Stimulated activated CD8-positive, alpha-beta memory T cell treated with anti-CD3 and anti-CD28 coated beads, Interleukin-2, amount 100 ng/mL, for 48 hours (primary cell): ENCODE measurements at places on chromosomes 7 and 10.

DNA sequence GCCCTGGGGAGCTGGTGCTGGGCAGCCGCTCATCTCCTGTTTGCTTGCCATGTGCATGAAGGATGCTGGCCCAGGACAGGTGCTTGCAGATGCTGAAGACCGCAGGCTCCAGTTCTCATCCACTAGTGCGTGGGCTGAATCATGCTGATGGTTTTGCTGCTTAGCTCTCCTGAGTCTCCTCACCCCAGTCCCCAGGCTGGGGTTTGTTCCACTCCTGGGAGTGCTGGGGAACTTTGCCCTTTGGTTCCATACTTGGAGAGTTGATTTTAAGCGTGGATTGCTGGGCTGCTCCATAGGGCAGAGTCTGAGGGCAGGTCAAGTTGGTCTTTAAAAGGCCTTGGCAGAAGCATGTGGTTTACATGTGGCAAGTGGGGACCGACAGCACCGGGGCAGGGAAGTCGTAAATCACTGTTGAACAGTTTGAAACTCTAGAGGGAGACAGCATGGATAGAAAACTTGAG, 9.1 kb downstream of the DYNC2I1 start:
- DNase-seq, result no peak

- DNase-seq, result no peak
These were observed 51.6 kb upstream of the ARL4A start for GRCh38 chr7:12635830-12636229.

- DNase-seq, result no peak
These were observed 9.9 kb upstream of the HOXA2 start for GRCh38 chr7:27112361-27112760.

DNA sequence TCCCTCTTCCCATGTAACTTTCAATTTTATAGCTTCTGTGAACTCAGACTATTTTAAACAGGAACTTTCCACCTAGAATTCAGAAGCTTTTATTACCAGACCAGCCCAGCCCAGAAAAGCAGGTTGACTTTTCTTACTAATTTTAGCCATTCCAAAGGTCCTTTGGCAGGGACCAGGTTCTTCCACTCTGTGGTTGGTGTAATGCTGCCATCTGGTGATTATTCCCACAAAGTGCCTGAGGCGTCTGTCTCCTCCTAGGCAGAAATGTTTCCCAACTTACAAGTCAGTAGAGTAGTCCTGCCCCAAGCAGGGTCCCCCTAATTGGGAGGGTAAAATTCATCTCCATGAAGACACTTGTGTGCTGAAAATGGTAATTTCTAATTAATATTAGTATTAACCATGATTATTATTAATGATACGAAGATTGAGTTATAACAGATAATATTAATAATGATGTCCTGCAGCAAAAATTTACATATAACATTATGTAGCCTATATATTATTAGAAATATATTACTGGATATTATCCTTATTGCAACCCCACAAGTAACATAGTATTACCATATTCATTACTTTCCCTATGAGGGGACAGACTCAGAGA, 53.0 kb upstream of the PPP1R17 start:
- DNase-seq, result no peak

- no peak for DNase-seq
These were observed 20.2 kb downstream of the FAM204A start for GRCh38 chr10:118321724-118322575.

GRCh38 chr7:75849573-75849972, 29.3 kb upstream of the RHBDD2 start:
- DNase-seq, result no peak

DNA sequence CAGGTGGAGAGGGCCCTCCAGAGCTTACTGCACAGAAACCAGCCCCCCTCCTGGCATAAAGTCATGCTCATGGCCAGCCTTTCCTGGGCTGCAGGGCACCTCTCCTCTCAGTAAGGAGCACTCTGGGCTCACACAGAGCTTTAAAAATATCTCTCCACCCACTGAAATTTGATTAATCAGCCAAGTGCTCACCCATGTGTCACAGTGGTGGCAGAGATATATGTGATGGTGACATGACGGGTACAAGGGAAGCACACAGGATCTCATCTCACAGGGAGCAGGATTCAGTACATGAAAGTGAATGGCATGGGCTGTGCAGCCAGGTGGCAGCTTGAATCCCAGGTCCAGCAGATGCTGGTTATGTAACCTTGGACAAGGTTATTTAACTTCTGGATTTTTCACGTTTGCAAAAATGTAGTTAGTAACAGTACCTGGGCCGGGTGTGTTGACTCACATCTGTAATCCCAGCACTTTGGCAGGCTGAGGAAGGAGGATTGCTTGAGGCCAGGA, 144.8 kb downstream of the CALN1 start:
- no peak for DNase-seq

- DNase-seq, result no peak
These were observed 122.2 kb downstream of the TSPAN12 start for GRCh38 chr7:120735791-120736190.

DNA sequence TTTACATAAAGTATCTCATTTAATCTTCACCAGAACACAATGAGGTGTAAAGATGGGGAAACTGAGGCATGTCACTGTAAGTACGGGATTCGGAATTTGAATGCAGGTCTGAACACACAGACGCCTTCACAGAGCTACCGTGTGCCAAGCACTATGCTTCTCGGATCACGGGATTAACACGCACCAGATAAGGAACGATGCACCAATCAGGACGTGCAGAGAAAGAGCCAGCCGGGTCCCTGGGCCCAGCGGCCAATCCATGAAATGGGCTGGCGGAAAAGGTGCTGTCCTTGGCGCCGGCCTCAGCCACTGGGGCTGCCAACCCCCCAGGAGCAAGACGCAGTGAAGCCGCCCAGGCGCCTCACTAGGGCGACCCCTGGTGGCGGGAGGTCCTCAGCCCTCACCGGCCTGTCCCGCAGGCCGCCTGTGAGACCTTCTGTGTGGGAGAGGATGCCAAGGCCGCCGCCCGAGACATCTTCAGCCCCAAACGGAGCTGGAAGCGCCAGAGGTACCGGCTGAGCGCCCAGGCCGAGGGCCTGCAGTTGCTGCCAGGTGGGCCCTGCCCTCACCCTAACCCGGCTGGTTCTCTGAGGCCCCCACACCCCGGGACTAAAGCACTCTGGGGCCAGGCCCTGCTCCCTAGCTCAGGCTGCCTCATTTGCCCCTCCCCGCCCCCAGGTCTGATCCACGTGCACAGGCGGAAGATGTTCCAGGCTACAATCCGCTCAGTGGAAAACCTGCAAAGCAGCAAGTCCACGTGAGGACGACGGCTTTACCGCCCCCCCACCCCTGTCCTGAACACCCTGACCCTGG, 15.6 kb downstream of the ATG9B start:
- DNase-seq, result peak; percentile 79

GRCh38 chr10:99993701-99994689, 15.8 kb downstream of the DNMBP start:
- DNase-seq, result peak; percentile 43

DNA sequence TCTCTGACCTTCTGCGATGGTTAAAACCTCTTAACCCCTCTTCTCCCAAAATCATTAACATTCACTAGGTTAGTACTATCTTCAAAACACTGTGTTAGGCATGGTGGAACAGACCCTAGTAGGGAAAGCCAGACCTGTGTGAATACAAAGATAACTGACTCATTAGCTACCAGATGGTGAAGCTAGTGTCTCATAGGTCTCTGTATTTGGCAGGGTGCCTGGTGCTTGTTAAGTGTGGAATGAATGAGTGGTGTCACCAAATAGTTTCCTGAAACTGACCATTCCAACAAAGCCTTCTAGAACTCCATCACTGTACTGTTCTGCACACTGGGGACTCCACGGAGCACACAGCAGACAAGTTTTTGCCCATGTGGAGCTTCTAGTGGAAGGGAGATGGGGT, 27.7 kb upstream of the TM9SF3 start:
- no peak for DNase-seq

DNA sequence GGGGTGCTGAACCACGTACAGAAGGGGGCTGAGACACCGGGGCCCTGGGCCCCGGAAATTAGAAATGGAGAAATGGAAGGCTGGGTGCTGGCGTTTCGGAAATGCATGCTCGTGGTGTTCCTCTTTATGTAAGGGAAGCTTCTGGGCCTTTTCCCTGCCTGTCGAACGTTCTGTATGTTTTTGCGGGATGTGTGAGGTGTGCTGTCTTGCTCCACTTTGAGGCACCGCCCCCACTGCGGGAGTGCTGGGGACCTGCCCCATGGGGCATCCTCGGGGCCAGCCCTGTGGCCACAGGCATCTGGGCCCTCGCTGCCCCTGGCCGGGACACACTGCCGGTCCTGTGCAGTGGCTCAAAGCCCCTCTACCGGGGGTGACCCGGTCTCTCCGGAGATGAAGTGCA, 1.7 kb upstream of the VENTX start:
- no peak for DNase-seq

- DNase-seq, result no peak
These were observed 69.8 kb downstream of the SKAP2 start for GRCh38 chr7:26794541-26794940.

- DNase-seq, result no peak
These were observed 142.0 kb upstream of the RET start for GRCh38 chr10:42934842-42935241.

GRCh38 chr7:134420424-134421125, 38.3 kb downstream of the AKR1B1 start:
- no peak for DNase-seq

GRCh38 chr10:42924484-42924883, 141.9 kb downstream of the BMS1 start:
- no peak for DNase-seq

- no peak for DNase-seq
These were observed 90.7 kb downstream of the MKI67 start for GRCh38 chr10:128035557-128035973.

- DNase-seq, result no peak
These were observed 52.3 kb upstream of the ZNF33B start for GRCh38 chr10:42690449-42691360.

DNA sequence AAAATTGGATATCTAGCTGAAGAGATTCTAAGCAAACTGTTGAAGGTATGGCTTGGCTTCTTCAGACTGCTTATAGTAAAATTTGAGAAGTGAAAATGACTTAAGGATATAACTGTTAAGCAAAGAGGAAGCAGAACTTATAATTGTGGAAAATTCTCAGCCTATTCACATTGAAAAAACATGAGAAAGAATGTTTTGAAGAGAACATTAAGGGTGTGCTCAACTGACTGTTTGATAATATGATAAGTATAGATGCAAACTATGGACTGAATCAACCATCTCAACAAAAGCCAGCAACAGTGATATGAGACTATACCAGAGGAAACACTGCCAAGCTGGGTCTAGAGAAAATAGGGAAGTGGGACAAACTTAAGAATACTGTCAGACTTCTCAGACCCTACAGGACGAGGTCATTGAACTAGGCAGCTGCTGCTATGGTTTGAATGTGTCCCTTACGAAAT, 133.1 kb upstream of the PPP1R3A start:
- no peak for DNase-seq

DNA sequence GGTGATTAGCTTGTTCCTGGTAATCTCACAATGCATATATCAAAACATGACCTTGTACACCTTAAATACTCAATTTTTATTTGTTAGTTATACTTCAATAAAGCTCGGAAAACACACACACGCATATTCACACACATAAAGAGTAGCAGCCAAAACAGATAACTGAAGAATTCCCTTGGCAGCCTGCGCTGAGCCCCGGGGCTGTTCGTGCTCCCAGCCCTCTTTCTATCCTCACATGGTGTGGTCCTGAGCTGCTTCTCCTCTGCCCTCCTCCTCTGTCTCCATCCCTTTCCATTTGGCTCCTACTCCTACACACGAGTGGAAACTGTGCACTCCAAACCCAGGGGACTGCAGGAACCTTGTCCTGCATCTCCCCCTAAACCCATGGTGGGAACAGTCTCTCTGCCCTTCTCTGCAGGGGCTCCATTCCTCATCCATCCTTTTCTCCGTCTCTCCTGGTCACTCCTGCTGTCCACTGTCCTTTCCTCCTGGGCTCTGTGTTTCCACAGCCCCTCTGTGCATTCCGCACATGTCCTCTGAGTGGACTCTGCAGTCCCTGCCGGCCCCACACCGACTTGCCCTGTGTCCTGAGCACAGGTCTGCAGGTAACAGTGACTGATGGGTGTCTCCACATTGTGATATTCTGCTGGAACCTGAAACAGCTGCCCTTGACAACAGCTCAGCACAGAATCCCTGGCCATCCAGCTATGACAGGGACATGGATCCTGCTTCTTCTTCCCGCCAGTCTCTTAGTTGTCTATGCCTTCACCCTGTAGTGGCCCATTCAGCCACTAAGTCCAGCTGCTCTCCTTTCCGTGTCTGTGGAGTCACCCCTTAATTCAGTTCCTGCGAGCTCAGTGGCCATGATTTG, 216.8 kb upstream of the ZNF32 start:
- DNase-seq, result no peak

- DNase-seq, result no peak
These were observed 46.3 kb downstream of the MYOF start for GRCh38 chr10:93435621-93436397.

DNA sequence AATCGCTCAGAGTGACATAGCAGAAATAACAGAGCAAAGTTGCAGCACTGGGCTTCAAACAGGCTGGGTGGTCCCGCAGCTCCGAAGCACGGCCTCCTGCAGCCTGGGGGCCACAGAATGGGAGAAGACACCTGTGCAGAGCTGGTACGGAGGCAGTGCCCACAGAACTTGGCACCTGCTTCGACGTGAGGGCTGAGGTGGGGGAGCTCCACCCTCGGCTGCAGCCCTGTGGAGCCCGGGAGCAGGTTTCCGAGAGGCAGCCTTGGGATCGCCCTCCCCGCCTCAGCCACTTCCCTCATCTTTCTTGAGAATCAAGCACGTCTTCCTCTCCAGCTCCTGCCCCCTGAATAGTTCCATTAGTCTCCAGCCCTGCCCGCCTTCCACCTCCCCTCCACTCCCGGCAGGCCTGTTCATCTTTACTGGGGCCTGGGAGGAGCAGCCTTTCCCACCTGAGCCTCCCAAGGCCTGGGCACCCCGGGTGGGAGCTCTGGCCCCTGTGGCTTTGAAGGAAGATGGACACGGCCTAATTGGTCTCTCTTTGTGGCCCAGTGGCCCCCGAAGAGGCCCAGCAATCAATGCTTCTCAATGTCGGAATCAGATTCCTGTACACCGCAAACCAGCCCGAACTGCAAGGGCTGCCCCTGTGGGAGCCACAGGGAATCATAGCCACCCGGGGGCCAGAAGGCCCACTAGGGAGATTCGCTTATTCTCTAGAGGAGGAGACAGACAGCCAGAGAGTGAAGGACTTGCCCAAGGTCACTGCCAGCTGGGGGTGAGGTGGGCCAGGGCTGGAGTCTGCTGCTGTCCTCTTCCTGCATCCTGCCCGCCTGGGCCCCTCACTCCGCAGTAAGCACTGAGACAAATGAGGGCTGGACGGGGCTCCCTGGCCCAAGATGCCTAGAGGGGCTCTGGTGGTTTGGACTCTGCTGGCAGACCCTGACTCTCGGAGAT, 17.0 kb upstream of the PCBD1 start:
- no peak for DNase-seq

GRCh38 chr7:22594020-22594419, 94.0 kb upstream of the STEAP1B start:
- no peak for DNase-seq
